ENCODE measurements at places on chromosomes 3 and 15.

DNA sequence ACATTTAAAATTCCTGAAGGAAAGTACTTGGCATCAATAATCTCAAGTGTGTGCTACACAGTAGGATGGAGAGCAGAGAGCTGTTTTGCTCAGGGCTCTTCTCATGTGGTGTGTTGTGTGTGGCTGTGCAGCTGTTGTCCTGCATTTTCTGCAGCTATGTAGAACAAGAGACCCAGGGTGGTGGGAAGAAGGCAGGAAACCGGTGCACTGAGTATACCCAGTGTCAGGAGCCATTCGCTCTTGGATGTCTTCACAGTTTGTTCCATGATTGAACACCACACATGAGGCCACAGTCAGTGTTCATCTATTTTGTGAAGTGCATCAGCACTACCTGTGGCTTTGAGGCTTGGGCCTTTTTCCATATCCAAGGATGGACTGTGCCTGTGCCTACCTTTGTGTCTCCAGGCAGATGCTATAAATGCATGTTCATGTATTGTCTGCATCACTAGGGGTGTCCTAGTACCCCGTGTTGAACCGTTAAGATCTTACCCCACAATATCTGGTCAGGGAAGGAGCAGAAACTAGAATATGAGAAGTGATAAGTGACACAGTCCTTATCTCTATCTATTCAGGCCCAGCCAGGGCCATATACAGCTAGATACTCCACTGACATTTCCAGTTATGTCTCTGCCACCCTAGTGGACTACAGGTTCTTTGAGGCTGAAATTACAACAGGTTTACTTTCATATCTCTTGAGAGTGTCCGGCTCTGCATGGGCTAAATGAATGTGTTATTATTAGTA lies 194.3 kb downstream of the NR2F2 start:
- DNase-seq = no peak

- DNase-seq = no peak
Observed at GRCh38 chr3:58651276-58651675, 15.3 kb downstream of the FAM3D start.

- DNase-seq = no peak
Observed at GRCh38 chr3:65953301-65953812, 85.4 kb downstream of the MAGI1 start.

GRCh38 chr15:42082823-42083604 lies 11.3 kb downstream of the PLA2G4D start:
- DNase-seq = no peak

DNA sequence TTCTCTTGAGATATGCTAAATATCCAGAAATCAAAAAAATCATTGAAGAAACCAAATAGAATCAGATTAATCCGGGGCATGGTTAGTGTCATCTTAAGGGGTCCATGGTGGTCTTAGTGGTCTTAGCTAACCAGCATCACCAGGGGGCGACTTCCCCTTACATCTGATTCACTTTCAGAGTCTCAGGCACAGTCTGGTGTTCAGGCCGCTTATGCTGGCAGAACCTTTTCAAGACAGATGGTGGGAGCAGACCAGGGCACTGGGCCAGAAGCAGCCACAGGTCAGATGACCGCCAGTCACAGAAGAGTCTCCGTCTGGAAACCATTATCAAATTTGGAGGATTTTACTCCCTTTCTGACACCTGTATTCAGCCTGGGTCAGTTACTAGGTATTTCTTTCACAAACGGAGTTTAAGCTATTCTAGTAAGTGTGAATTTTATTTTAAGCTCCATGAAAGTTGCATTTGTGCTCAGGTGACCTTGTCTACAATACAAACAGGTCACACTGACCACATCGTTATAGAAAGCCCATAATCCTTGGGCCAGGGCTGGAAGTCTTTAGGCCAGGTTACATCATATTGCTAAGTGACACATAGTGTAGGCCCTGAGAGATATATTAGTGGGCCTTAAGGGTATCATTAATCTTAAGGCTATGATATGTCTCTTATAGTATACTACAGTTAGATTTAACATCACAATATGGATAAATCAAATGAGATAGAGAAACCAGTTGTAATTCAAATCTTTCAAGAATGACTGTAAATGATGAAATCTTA lies 365.5 kb downstream of the GBE1 start:
- DNase-seq = no peak

DNA sequence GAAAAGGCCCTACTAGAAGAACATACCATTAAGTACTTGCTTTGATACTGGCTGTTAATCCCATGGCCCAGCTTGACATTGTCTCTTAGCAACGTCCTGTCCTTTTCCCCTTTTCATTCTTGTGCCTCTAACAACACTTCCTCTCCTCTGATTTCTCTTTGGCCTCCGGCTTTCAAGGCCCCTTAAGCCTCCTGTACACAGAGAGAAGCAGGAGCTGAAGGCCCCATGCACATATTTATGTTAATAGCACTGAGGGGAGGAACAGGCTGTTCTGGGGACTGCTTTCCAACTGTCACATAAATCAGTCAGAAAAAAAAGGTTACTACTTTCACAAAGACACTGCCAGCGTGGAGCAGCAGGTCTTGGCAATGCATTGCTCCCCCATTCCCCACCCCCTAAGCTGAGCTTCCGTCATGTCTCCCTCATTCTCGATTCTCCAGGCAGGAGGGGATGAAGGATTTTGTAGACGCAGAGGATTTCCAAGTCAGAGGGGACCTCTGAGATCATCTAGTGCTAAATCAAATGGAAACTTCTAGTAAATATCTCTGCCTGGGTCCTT lies 257.4 kb upstream of the ADAMTS9 start:
- no peak for DNase-seq

- no peak for DNase-seq
Observed at GRCh38 chr15:60557191-60557618, 78.3 kb upstream of the ICE2 start.

DNA sequence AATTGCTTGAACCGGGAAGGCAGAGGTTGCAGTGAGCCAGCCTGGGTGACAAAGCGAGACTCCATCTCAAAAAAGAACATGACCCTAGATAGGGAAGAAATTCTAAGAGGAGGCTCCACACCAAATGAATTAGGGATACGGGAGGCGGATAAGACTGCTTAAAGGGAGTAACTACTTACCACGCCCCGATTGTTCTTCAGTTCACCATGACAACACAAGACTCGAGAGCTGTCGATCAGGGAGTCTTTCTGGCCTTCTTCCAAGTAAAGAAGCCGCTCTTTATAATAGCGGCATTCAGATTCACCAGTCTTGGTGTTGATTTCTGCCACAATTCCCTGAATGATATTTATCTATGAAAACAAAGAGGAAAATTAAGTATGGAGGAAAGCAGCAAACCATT lies 53.9 kb upstream of the TASOR start:
- DNase-seq = no peak

DNA sequence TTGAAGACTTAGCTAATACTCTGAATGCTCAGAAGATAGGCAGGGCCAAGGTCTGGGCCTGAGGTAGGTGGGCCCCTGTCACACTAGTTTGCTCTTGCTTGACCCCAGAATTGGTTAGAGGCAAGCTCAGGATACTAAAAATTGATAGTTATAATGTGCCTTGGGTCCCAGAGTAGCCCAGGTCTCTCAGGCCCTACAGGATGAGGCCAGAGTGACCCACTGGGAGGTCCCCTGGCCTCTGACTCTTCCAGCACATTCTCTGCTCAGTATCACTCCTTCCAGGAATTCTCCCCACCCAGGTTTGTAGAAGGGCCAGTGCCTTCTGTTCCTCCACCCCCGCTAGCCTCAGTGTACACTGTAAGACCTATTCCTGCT lies 667 bp upstream of the KLHDC8B start:
- DNase-seq = no peak

GRCh38 chr3:115876876-115877614 lies 253.7 kb downstream of the GAP43 start:
- DNase-seq = no peak

DNA sequence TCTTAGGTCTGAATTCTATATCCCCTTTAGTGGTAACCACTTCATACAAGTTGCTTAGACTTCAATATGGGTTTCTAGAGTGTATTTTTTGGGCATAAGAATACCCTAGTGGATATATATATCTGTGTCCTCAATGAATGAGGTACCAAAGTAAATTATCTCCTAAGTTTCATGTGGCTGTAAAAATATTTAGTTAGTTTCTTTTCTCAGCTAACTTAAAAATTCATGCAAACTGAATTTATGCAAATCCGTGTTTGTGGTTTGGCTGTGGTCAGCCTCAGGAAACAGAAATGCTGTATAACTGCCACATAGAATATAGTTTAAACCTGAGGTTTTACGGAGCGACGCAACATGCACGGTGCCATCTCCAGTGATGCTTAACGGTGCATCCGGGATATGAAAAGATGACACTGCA lies 80.3 kb downstream of the PEX5L start:
- no peak for DNase-seq

- peak; percentile 46 for DNase-seq
Observed at GRCh38 chr3:63912768-63913588, 795 bp upstream of the SCAANT1 start.
